Kidney epithelial cell (primary cell): ENCODE measurements at places on chromosomes 1 and 21. TPM values are rescaled to one million over a fixed set of nuclear protein-coding genes. Genes with fewer than 3 reads are reported as not detected.

GRCh38 chr1:226063224-226063976, 884 bp downstream of the H3-3A start:
- no peak for DNase-seq

DNA sequence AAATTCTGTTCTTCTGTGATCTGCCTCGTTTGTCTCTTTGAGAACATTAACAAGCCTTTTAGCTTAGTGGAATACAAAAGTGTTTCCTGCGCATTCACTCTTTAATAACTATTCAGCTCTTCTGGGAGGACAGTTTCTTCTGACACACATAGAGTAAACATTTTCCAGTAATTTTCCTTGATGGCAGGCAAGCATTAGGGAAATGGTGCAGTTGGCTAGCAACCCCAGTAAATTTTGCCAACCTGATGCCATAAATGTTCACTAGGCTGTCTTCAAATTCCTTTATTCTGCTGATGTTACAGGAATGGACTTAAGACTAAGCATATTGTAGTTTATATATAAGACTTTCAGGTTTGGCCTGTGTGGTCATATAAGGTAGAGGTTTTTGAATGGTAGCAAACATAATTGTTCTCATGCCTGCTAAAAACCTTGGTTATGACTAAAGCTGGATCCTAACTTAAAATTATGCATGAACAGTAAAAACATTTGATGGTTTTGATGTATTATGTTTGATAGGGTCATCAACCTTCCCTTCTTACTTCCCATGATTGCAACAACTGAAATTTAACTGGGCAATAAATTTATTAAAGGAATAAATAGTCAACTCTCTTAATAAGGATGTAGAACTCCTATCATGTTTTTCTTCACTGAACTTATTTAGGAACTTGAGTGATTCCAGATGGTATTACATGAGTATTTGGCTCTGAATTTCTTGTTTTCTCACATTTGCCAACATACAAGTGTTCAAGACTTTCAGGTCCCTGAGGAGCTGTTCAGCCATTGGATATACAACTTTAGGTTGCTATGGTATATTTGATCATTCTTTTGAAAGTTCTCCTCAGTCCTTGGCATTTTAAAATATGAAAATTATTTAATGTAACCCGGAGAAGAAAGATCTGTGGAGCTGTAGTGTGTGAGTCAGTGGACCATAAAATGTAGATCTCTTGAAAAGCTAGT, 223.4 kb downstream of the FMN2 start:
- DNase-seq: no peak

DNA sequence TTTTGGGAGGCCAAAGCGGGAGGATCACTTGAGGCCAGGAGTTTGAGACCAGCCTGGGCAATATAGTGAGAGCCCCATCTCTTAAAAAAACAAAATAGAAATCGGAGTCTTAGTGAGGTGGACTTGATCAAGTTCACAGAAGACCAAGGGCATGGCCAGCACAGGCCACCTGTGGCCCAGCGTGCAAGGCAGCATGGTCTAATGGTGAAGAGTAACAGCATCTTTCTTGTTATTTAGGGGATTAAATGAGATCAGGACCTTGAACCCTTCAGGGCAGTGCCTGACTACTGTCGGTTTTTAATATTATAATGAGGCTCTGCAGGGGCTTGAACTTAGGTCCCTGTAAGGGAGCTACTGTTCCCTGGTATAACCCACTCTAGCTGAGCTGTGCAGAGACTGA, 38.5 kb downstream of the EIF2D start:
- no peak for DNase-seq

The TMEM39B gene
- 5.2 and 5.8 TPM in 2 replicates for total RNA-seq

DNA sequence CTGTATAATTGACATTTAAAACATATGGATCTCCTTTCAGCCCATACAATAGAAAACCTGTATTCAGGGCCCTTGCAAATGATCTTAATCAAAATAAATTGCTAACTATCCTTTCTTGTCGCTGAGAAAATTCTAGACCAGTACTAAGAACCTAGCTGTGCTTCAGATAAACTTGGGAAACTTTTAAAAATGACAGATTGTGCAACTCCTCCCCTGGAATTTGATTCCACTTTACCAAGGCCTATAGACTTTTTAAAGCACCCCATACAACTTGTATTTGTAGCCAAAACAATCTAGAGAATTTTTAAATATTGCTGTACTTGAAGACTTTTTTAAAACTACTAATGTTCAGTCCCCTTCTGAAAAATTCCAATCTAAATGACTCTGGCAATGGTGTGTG, 51.6 kb downstream of the ZNF644 start:
- DNase-seq: no peak

The PODN gene
- not detected in 2 replicates for total RNA-seq

- DNase-seq: peak; percentile 63
These were observed 48.6 kb downstream of the HIVEP3 start for GRCh38 chr1:41870076-41870562.

The RXRG gene
- not detected in 2 replicates for total RNA-seq

GRCh38 chr1:117632269-117633067, 26.6 kb downstream of the TENT5C start:
- DNase-seq: no peak

The POU3F1 gene
- total RNA-seq: 0.08 TPM in 1 of 2 replicates, not detected in the other

The PPM1J gene
- 2.1 and 2.3 TPM in 2 replicates for total RNA-seq

GRCh38 chr1:58058323-58058722, 488.2 kb downstream of the OMA1 start:
- no peak for DNase-seq

The GUK1 gene
- 302 and 377 TPM in 2 replicates for total RNA-seq
